ENCODE measurements at places on chromosomes 6 and 20.

DNA sequence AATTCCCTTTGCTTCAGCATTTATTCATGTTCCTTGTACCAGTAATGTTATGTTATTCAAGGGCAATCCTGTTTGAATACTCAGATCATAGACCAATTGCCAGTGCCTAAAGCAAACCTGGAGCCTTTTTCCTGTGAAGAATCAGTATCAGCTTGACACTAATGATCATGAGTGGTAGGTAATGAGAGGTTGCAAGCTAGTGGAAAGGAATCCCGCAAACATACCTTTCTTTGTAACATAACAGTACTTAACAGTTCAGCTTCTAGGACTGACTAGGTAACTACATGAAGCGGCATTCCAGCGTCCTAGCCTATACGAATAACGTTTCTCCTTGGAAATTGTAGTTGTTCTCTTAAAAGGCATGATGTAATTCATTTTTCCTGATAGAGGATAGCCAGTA is 253.7 kb downstream of the TMEM242 start:
- DNase-seq, result no peak

DNA sequence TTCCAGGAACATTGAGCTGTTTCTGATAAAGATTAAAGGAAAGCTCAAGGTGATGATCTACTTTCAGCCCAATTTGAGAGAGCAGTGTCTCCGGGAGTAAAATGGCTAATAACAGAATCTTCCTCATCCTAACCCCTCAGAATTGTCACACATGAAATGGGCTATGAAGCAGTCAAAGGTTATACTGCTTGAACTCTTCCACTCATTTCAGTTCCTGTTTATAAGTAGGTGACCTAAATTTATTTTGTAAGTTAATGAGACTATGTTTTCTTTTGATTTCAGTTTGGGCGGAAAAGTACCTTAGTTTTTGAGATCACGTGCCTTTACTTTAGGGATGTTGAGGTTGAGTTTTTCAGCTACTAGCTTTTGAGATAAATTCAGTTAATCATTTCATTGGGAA is 47.2 kb downstream of the QKI start:
- no peak for DNase-seq

DNA sequence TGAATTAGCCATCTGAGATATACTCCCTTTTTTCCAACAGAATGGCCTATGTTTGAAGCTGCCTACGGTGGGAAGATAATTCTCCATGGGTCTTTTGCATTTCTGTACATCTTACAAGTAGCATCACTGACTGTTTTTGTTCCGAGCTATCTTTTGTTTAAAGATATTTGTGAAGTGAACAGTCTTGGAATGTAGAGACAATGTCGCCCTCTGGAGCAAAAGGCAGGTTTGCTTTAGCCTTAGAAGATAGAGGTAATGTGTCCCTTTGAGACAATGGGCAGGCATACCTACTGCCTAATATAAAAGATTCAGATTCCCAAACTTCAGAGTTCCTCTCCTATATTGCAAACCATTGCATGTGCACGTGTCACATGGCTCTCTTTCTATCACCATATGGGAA is 347.8 kb upstream of the CNR1 start:
- DNase-seq, result no peak

DNA sequence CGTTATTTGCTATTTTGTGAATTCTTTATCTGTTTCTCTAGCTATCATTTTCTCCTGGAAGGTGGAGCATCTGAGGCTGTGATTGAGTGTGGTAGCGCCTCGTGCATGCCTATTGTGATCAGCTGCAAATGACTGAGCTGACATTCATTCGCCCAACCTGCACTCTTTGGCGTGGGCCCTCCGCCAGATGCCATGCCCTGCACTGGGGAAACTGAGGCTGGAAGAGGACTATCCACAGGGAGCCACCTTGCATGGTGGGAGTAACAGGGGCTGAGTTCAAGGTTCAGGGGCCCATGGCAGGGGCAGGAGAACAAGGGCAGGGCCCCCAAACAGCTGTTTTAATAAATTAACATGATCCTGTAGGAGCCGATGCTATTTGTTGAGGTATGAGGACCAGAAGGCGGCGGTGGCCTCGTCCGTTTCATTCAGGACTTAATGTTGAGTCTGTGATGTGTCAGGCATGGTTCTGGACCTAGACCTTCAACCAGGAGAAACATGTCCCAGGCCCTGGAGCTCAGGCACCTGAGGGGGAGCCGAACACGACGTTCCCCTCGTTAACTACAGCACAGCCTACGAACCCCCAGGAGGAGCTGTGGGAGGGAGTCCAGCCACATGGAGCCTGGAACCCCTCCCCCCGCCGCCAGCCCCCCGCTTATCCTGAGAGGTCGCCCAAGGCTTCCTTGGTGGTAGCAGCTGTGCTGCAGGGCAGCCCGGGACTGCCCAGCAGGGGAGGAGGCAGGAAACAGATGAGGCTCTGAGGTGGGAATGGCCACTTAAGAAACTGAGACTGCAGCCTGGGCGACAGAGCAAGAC is 242.9 kb downstream of the CDH4 start:
- no peak for DNase-seq

- no peak for DNase-seq
Observed at GRCh38 chr6:125208625-125209249, 55.2 kb downstream of the TPD52L1 start.

DNA sequence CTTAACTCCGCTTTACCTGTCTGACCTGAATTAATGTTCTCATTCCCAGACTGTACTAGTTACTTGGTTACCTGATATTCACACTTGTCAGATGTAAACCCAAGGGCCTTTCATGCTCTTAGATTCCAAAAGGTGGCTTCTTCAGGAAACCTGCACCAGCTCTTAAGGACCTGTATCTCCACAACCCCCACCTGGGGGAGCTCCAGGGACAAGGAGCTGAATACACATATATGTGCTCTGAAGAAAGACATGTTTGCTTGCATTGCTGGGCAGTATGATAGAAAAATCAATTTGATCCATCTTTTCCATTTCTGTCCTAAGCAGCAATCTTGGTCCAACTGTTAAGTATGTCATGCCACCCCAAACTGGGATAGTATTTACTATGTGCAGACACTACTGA is 64.8 kb upstream of the POU3F2 start:
- DNase-seq, result no peak

DNA sequence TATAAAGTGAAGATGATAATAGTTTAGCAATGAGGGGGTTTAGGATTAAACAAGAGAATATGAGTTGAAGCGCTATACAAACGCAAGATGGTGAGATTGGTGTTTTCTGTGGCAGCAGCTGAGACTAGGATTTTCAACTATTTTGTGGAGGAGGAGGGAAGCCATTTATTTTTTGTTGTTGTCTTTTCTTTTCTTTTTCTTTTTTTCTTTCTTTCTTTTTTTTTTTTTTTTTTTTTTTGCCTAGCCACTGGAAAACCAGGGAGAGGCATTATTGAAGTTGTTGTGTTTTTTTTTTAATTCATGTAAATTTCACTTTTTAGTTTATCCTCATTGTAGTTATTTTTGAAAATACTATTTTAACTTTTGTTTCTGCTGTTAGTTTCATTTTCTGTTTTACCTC is 15.9 kb downstream of the PARD6B start:
- no peak for DNase-seq

DNA sequence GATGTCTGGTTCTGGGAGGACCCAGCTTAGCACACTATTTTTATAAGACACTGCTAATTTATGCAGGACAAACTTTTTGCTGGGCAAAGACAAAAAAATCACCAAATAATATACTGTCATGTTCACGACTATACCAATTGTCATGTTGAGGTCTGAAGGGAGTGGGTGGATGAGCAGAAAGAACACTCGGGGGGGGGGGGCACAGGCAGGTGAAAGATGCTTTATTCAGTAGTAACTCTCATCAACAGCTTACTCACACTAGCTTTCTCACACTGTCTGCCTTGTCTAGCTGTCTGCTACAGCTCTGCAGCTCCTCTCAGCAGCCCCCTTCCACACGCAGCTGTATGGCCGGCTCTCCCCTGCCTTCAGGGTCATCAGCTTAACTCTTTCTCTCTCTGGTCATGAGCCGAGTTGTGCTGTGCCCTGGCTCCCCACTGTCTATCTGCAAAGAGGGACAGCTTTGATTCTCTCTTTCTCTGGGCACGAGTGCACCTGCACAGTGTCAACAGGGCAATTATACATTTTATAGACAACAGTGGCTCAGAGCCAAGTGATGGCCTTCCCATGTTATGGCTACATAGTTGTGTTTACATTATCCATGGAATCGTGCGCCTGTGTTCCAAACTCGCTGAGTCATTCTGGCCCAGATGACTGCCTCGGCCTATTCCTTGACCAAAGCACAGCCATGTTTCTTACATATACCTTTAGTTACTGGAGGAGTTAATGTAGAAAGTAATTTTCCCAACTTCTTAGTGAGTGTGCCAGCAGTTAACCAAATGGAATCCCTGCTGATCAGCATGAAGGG is 187.7 kb upstream of the PRSS16 start:
- DNase-seq, result no peak

DNA sequence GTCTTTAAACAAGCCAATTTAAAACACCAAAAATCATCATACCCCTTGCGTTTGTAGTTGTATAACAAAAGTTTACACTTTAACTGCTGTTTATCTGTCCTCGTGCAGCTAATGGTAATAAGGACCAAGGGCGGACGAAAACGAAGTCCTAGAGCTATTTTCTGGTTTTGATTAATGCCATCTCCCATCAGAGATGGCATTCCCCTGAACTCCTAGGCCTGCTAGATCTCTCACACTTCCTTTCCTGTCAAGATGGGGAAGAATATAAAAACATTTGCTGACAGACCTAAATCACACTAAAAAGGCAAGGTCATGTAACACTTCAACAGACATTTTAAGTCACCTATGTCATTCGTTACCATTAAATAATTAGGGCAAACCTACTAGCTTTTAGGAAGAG is 9.5 kb downstream of the DEK start:
- no peak for DNase-seq

DNA sequence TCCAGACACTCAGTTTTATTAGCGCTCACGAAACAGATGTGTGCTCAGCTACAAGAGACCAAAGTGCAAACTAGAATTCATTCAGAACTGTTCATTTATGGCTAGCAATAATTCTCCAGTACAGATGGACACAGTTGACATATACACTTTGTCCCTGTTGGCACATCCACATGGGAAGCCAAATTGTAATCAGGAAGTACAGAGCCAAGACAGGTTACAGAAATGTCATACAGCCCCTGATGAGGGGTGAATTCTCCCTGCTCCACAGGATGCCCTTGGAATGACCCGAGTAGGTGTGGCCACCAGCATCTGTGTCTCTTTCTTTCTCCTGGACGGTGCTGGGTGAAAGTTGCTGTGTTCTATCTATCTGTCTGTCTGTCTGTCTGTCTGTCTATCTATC is 7.6 kb downstream of the DHX35 start:
- DNase-seq, result no peak

- no peak for DNase-seq
Observed at GRCh38 chr6:103036846-103037245, 1643.3 kb downstream of the GRIK2 start.

DNA sequence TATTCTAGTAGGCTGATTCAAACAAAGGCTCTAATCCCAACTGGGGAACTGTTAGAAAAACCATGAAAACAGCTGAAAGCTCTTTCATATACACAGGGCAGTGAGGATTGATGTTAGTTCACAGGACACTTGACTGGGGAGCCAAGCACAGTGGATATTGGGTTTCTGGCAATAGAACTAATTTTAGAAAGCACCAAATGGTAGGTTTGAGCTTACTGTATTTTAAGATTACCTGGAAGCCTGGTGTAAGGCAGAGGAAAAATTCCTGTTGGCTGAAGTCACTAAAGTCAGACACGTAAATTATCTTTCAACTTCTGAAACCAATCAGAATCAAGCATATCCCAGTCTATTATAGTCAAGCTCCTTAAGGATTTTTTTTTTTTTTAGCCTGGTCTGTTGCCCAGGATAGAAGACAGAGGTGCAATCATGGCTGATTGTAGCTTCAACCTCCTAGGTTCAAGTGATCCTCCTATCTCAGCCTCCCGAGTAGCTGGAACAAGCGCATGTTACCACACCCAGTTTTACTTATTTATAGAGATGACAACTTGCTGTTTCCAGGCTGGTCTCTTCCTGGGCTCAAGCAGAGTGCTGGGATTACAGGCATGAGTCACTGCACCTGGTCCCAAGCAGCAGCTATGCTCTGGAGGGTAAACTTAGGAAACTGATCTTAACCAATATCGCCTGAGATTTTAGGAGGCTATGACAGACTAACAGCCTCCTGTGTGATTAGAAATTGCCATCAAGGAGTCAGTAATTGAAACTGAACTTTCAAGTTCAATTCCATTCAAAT is 32.5 kb upstream of the SYNCRIP start:
- no peak for DNase-seq

DNA sequence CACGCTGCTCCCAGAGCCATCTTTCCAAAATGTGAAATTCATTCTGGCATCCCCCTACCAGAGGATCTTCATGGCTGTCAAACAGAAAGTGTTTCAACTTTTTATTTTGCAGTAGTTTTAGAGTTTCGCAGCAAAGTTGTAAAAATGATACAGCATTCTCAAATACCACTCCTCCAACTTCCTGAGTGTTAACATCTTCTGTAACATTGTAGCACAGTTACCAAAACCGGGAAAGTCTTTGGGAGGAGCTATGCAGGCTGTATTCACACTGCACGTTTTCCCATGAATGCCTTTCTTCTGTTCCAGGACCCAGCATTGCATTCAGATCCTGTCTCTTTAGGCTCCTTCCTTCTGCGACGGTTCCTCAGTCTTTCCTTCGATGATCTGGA is 30.1 kb downstream of the CDYL start:
- no peak for DNase-seq

DNA sequence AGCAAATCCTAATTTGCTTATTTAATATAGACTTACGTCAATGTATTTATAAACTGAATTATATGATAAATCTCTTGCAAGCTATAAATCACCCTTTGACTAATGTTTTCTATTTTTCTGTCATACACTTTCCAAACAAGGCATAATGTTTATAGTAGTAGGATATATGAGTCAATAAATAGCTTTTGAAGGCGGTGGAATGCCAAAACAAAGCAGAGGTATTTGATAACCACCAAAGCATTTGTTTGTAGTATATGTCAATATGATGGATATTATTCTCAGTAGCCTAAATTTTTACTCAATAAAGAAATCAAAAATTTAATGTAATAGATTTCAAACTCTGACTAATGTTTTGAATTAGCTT is 1354.6 kb downstream of the HACE1 start:
- DNase-seq, result no peak

DNA sequence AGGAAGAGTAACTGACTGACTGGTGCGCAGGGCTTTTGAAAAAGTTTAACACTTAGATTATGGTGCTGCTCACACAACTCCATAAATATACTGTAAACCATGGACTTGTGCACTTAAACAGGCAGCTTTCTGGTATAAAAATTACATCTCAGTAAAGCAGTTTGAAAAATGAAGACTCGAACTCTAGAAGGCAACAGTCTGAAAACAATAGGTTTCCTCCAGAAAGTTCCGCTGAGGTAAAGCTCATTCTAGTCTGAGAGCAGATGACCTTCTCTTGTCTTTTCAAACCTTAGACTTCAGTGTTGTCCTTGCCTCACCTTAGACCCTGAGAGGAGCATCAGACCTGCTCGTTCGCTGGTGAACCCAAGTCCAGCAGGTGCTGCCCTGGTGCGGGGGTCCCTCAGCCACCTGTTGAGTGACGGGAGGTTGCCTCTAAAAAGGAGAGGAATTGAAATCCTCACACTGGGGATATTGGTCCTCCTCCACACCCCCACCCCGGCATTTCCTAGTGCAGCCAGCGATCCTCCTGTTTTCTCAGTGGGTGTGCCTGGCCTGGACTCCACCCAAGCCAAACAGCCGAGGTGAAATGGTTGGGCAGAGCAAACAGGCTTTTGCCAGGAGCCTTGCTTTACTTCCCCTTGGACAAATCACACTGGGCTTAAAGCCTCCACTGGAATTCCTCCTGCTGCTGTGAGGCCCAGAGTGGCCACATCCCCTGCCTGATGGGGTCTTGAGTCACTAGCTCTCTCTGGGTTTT is 14.7 kb upstream of the PYGB start:
- DNase-seq, result peak; percentile 62
